T-helper 2 cell treated with Interferon-gamma antibody and Interleukin-4, amounts not matched to agents 5 μg/mL and 100 μg/mL, for 36 hours (primary cell): ENCODE measurements at places on chromosomes 5 and 9.

DNA sequence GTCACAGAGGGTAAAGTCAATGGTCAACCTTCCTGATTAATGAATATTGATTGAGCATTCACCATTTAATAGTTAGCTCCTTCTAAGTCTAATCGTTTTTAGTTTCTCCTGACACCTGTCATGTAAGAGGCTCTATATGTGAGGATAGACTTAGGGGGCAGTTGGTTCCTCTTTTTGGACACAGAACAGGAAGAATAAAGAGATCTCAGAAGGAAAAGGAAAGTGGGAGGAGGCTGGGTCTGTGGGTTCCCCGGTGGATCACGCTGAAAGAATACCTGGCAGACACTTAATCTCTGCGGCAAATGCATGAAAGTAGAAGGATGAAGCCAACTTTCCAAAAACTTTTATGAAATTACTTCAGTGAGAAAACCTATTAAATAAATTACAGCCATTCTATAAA is 98.4 kb downstream of the PDE4D start:
- no peak for DNase-seq

- no peak for DNase-seq
Observed at GRCh38 chr9:14148501-14149103, 165.3 kb downstream of the NFIB start.

DNA sequence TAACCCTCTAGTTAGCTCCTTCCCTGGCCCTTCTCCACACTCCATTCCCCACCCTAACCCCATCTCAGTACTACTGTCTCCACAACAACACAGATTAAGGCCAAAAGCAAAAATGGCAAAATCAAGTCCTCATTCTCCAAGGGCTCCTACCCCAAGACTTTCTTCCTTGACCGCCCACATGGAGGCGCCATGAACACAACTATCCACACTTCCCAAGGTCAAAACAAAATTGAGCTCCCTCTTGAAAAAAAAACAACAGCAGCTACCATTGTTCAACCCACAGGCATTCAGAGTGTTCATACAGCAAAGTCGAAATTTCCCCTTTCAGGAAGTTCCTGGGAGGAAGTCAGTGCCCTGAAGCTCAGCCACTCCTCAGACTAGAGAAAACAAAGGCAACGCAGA is 54.4 kb downstream of the GNAQ start:
- peak; percentile 18 for DNase-seq

GRCh38 chr9:111167341-111167740 is 129.1 kb upstream of the LPAR1 start:
- no peak for DNase-seq
